GM10248 (cell line): ENCODE measurements at places on chromosomes 12 and 14.

DNA sequence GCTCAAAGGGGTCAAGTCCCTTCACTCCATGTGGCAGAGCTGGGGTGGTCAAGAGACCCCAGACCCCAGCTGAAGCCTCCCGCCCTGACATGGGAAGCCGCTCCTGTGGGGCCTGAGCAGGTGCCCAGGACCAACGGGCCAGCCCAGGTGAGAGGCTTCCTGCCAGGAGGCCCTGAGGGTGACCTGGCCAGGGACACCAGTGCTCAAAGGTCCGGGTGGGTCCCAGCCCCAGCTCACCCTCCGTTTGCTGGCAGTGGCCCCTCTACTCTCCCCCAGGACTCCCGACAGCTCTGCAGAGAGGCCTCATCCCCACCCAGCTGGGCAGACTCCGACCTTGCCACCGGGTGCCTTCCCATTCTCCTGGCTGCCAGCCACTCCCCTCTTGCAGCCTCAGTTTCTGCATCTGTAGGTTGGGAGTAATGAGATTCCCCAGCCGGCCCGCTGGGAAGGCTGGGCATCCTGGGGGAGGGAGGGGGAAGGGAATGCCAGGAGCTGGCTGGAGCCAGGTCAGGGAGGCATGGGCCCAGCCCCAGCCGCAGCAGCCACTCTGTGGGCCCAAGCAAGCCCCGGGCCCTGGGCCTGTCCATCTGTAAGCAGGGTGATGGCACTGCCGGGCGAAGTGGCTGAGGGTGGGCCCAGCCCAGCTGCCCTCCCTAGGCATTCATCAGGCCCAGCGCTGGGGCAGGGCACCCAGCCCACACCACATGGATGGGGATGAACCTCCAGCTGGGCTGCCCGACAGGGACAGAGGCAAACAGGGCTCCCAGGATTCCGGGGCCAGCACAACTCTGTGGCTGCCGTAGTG is 10.3 kb upstream of the INF2 start:
- DNase-seq: no peak

GRCh38 chr12:72214163-72214562 is 58.0 kb upstream of the TRHDE start:
- DNase-seq: no peak

GRCh38 chr14:94153750-94154342 is 20.3 kb upstream of the PPP4R4 start:
- DNase-seq: no peak

GRCh38 chr14:29454026-29454693 is 473.5 kb downstream of the PRKD1 start:
- DNase-seq: no peak

GRCh38 chr14:55693904-55694303 is 113.9 kb downstream of the KTN1 start:
- no peak for DNase-seq

DNA sequence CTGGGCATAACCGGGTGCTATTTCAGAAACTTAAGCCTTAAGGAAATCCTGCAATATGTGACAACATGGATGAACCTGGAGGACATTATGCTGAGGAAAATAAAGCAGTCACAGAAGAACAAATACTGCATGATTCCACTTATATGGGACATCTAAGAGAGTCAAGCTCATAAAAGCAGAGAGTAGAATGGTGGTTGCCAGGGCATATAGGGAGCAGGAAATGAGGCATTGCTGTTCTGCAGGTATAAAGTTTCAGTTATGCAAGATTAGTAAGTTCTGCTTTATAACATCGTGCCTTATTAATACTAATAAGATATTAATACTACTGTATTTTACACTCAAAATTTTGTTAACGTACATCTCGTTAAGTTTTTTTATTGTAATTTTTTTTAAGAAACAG is 124.2 kb upstream of the ATF1 start:
- no peak for DNase-seq

DNA sequence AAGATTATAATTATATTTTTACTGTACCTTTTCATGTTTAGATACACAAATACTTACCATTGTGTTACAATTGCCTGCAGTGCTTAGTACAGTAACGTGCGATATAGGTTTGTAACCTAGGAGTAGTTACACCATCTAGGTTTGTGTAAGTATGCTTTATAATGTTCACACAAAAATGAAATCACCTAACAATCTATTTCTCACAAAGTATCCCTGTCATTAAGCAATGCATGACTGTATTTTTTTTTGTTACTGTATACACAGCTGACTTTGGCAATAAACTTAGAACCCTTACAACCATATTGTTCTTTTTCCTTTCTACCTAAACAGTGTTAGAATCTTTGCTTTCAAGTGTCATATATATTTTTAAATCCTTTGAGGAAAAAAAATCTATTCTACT is 303.0 kb upstream of the E2F7 start:
- DNase-seq: no peak

DNA sequence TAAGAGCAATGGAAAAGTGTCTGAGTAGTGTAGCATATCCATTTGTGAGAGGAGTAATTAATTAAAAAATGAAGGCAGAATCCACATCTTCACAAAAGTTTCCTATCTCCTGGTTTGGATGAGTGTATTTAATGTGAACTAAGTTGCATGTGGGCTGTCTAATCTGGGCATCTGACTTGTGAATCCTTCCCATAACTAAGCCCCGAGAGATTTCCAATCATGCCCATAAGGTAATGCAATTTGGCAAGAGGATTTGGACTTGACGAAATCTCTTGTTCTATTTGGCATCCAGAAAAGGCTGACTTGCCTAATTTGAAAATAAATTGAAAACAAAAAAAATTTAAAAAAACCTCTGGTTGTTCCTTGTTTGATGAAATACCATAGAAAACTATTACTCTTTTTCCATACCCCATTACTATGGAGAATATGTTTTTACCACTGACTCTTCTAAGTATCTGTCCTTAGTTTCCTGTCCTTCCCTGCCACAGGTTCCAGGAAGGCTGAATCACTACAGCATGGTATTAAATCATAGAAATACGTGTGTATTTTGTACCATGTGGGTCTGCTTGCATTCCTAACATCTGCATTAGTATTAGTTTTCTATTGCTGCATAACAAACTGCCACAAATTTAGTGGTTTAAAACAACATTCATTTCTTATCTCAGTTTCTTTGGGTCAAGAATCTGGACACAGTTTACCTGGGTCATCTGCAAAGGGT is 48.4 kb downstream of the ETV6 start:
- no peak for DNase-seq

- DNase-seq: peak; percentile 47
Observed at GRCh38 chr12:12890543-12891079, 751 bp upstream of the GPRC5A start.

DNA sequence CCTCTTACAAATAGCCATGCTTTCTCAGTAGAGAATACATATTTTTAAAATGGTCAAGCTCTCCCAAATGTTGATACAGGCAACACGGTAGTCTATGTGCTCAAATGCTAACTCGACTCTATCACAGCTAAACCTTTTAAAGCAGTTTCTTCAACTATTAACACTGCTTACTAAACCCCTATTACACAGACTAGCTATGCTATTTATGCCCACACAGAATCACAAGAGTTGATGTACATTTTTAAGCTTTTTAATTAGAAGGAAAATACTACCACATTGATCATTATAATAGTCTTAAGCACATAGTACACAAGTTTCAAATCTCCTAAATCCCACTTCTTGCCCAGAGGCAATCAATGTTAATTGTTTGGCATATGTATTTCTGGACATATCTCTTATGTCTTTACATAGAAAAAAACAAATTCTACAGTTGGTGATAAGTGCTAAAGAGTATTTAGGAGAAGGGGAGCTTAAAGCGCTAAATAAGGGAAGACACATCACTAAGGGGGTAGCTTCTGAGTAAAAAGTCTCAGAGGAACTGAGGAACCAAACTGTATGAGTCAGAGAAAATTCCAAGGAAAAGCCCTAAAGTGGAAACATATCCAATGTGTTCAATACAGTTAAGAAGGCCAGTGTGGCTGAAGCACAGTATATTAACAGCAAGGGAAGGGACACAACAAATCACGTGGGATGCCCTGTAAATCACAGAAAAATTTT is 13.7 kb downstream of the HNRNPC start:
- no peak for DNase-seq

GRCh38 chr14:71454513-71455332 is 477.5 kb upstream of the RGS6 start:
- no peak for DNase-seq

- no peak for DNase-seq
Observed at GRCh38 chr12:120719496-120720233, 6.0 kb upstream of the ACADS start.

DNA sequence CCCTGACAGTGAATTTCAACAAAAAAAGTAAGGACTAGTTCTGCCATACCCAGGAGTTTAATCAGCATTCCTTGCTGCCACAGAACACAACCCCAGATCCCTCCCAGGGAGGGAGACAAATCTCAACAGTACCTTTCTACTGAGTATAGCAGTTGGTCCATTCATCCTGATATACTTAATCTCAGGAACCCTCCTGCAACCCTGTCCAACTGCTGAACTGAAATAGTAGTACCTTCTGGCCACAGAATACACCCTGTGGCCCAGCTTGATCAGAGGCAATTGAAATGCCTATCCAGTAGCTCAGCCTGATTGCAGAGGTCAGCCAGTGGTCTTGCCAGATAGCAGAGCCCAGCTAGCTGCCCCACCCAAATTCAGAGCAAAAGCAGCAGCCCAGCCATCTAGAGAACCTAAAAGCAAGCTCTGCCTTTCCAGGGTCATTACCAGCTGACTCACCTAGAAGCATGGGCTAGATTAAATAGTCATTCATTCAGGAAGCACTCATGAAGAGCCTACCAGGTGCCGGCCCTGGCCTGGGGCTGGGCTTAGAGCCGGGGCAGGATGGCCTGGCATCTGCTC is 40.0 kb upstream of the RHOJ start:
- DNase-seq: no peak
